ENCODE measurements at places on chromosomes 3 and 15. TPM values are rescaled to one million over a fixed set of nuclear protein-coding genes. Genes with fewer than 3 reads are reported as not detected.

DNA sequence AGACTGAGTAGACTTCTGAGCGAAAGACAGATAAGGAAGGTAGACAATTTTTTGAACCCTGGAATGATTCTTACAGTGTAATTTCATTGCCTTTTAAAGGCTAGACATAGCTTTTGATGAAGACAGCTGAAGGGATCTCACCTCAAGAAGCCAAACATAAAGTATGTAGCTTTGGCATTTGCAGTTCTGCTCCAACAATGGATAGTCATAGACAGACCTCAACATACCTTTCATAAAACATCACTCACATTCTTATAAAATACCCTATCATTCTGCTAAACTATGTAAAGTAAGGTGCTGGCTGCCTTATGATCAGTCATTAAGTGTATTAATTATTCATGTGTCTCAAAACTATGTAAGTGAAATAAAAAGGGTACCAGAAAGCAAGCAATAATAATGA is 70.0 kb downstream of the UBE3A start:
- no peak for DNase-seq

- DNase-seq, result no peak
Measured at GRCh38 chr3:115943579-115943978, 320.3 kb downstream of the GAP43 start.

GRCh38 chr3:188559072-188559429 is 405.1 kb downstream of the LPP start:
- DNase-seq, result no peak

DNA sequence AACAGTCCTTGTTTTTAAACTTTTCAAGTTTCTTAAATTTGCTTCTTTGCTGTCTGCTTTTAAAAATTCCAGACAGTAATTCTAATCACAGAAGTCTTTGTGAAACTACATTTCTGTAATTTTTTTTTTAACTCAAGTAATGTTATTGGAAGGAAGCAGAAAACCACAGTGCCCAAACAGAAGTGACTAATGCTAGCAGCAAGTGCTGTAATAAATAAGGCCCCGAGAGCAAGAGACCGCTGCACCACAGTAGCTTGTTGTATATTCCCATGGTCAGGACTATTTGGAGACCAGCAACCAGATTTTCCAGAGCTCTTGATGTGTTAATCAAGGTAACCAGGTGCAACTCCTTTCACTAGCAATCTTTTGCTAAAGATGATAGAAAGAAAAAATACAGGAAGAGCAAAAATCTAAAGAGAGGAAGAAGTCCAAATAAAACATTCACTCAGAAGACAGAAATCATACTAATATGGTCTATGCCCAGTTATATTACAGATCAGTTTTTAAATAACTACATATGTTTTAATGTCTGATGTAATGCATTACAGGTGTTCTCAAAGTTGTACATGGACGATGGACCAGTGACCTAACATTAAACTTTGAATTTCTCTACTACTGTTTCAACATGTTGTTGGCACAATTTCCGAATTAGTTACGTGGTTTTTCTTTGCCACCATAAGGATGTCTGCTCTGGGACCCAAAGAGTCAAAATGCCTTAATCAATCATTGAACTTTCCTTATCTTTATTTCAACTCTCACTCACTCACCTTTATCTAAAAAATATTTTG is 36.4 kb downstream of the WWTR1 start:
- no peak for DNase-seq

GRCh38 chr15:48584812-48585563 is 60.5 kb downstream of the FBN1 start:
- no peak for DNase-seq

COL7A1 gene
- 0.93 TPM for total RNA-seq

DNA sequence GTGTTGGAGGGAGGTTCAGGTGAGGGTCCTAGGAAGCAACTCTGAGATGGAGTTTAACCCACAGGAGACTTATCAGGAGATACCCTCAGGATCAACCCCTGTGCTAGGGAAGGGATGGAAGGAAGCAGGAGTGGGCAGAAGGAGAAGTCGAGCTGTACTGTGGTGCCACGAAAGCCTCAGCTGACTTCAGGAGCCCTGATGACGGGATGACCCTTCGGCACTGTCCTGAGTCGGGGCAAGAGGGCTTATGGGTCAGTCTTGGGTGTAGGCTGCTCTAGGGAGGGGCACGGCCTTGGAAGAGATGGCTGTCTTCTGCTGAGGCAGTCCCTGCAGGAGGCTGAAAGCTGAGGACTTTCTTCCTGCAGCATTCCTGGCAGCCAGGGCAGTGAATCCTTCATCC is 7.7 kb downstream of the CLEC3B start:
- no peak for DNase-seq

CHCHD6 gene
- total RNA-seq, result 16.7 TPM

LSMEM2 gene
- total RNA-seq, result not detected

GRCh38 chr15:96273317-96274086 is 57.0 kb upstream of the NR2F2 start:
- DNase-seq, result no peak

GRCh38 chr3:48851407-48851806 is 3.7 kb upstream of the PRKAR2A start:
- no peak for DNase-seq

STRIT1 gene
- total RNA-seq, result not detected

DNA sequence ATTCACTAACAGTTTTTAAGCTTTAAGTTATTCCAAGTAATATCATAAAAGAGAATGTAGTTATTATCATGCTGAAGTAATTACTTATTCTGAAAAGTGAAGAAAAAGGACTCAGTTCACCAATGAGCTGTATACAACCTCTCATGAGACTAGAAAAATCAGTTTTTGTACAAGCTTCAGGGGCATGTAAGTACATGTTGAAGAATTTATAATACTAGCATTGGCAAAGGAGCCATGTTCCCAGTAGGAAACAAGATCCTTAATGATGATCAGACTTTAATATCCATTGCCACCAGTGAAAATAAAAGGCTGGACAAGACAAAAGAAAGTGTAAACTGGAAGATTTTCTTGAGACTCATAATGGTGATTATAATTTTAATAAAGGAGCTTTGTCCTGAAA is 532.8 kb downstream of the PLOD2 start:
- DNase-seq, result no peak

DNA sequence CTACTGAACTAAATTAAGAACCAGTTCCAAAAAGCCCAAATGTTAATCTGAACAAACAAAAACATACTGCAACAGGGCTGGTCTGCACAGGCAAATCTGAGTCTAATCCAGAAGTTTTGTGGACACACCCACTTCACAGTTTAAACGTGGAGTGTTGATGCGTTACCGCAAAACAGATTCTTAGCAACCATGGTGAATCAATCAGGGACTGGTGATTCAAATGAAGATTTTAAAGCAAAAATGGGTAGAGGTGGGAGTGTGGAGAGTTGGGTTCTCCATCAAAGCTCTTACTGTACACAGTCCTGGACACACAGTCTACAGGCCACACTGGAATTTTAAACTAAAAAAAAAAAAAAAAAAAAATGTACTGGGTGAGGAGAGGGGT is 5.2 kb downstream of the ANXA2 start:
- no peak for DNase-seq

TPRG1 gene
- 28.6 TPM for total RNA-seq

GRCh38 chr3:50475348-50475747 is 28.1 kb downstream of the CACNA2D2 start:
- DNase-seq, result no peak

GRCh38 chr3:30319713-30320112 is 286.7 kb upstream of the TGFBR2 start:
- peak; percentile 43 for DNase-seq

GRCh38 chr3:16347548-16347947 is 82.5 kb downstream of the OXNAD1 start:
- no peak for DNase-seq

HYAL1 gene
- 0.13 TPM for total RNA-seq

DNA sequence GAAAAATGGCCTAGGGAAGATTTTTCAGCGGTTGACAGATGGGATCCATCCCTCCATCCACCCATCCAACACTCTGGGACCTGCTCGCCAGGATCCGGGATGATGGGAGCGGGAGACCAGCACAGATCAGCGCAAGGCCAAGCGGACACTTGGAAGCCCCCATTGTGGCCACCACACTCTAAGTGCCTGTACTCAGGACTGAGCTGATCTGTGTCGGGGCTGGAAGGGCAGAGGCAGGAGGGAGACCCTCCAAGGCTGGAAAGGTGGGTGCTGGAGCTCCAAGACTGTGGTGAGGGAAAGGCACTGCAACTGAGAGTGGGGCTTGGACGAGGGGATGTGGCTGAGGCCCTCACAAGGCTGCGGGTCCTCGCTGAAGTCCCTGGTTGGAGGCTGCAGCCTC is 91.8 kb upstream of the TRPM1 start:
- no peak for DNase-seq

- DNase-seq, result no peak
Measured at GRCh38 chr3:77254967-77255831, 215.3 kb downstream of the ROBO2 start.

- DNase-seq, result no peak
Measured at GRCh38 chr3:99520513-99520912, 117.9 kb upstream of the COL8A1 start.

- no peak for DNase-seq
Measured at GRCh38 chr3:14406336-14406735, 3.9 kb downstream of the SLC6A6 start.

PLA2G4F gene
- total RNA-seq, result not detected

DNA sequence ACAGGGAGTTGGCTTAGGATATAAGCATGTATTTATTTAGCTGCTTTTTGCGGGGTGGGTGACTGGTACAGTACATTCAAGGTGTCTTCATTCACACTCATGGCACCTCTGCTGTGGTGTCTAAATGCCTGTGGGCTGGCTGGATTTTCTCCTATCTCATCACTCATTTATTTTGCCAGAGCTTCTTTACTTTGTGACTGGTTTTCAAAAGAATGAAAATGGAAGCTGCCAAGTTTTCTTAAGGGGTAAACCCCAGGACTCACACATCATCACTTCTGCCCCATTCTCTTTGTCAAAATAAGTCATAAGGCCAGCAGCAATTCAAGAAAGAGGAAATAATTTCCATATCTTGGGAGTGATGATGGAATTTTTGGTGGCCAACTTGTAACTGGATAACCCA is 493.4 kb upstream of the ALCAM start:
- no peak for DNase-seq

DNA sequence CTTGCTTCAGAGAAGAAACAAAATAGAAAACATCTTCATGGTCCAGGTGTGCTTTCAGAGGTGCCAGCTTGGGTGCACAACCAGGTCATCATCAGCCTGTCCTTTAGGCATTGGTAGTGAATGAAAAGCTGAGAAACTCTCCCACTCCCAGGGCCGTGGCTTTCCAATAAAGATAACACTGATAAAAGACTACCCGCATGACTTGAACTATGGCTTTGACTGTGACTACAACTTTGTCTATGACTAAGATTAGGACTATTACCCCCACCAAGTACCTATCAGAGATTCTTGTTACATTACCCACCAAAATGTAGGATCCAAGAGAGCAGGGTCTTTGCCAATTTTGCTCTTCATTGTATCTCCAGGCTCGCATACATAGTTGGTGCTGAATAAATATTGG is 115.2 kb downstream of the EDEM1 start:
- DNase-seq, result no peak

GRCh38 chr15:57384816-57385215 is 8.5 kb downstream of the CGNL1 start:
- DNase-seq, result no peak

ARHGAP11A gene
- total RNA-seq, result 88.4 TPM

AMIGO3 gene
- total RNA-seq, result 0.15 TPM

SECISBP2L gene
- total RNA-seq, result 28.1 TPM

DNA sequence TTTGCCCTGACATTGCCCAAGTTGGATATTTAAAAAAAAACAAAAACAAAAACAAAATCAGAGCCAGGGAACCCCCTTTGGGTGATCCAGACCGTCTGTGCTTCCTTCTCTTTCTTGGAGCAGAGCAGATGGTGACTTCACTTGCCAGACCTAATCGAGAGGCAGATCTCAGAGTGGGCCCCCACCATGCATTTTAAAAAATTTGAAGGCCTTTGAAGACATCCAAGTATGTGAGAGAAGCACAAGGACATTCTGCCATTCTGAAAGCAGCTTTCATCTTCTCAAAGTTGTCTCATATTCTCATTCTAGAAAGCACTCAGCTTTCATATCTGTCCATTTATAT is 93.3 kb downstream of the SV2B start:
- no peak for DNase-seq

GRCh38 chr3:17738921-17739320 is 3.5 kb downstream of the TBC1D5 start:
- no peak for DNase-seq

- no peak for DNase-seq
Measured at GRCh38 chr15:77473328-77473727, 52.6 kb downstream of the HMG20A start.

MASP1 gene
- total RNA-seq, result not detected

- DNase-seq, result peak; percentile 58
Measured at GRCh38 chr3:11720304-11720898, 76.7 kb upstream of the VGLL4 start.

Data from CD8-positive, alpha-beta memory T cell (primary cell).